Fibroblast of upper back skin (primary cell): ENCODE measurements at places on chromosomes 1 and 21.
A peak's percentile ranks its signal among the peaks of the same experiment; 100 is the strongest.

GRCh38 chr1:94562519-94563260 is 21.1 kb upstream of the F3 start:
- DNase-seq: no peak

- DNase-seq: no peak
Observed at GRCh38 chr1:227182012-227182411, 136.3 kb downstream of the CDC42BPA start.

GRCh38 chr1:155884982-155885381 is 25.6 kb downstream of the SYT11 start:
- no peak for DNase-seq

GRCh38 chr21:29334717-29335428 is 36.2 kb downstream of the BACH1 start:
- peak; percentile 64 for DNase-seq

DNA sequence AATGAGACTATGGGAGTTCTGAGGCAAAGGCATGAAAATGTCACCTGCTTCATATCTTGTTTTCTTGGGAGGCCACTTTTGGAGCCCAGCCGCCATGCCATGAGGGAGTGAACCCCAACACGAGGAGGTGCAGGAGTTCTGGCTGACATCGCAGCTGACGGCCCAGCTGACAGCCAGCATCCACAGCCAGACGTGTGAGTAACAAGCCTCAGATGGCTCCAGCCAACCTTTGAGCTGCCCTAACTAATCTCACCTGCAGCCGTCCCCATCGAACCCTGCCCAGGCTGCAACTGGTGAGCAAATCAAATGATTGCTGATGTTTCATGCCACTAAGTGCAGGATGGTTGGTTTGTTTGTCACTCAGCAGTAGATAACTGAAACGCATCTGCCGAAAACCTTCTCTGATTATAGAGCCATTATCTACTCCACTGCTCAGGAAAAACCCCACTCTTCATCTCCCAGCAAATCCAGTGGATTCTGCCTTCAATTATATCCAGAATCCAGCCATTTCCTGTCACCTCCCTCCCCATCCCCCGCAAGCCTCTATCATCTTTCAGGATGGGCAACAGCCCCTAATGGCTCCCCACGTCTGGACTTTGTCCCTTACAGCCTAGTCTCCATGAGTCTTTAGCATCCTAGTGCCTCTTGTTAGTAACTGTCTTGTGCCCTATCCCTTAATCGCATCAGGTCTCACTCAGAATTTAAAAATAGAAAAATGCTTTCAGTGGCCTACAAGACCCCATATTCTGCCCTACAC is 18.5 kb upstream of the RAB4A start:
- no peak for DNase-seq

- DNase-seq: peak; percentile 39
Observed at GRCh38 chr21:27094184-27094948, 127.5 kb upstream of the ADAMTS5 start.

DNA sequence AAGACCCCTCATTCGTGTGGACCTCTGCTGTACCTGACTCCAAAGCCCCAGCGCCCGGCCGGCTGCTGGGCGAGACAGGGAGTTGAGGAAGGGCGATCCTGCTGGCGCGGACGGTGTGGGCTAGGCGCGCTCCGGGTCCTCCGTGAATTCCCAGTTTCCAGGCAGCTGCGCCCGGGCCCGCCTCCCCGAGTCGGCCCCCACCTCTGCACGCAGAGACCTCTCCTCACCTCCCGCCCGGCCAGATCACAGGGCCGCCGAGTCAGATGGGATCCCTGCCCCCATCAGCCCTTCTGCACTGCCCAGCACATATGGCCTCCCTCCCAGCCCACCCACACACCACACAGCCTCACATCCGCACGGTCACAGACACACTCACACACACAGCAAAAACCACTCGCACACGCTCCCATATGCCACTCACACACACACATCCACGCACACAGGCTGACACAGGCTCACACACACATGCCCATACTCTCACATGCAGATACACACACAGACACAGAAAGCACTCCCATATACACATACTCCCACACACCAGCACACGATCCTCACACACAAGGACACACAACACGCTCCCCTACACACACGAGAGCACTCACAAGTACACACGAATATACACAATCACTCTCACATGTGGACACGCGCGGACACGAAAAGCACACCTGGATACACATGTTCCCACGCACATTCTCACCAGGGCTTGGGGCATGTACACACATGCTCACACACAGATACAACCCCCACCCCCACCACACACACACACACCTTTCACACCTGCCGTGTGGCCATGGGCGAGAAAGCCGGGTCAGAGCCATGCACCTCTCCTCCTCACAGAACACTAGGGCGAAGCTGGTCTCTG is 7.2 kb upstream of the GUCA2B start:
- no peak for DNase-seq

GRCh38 chr1:229810140-229810539 is 184.1 kb downstream of the URB2 start:
- DNase-seq: no peak

DNA sequence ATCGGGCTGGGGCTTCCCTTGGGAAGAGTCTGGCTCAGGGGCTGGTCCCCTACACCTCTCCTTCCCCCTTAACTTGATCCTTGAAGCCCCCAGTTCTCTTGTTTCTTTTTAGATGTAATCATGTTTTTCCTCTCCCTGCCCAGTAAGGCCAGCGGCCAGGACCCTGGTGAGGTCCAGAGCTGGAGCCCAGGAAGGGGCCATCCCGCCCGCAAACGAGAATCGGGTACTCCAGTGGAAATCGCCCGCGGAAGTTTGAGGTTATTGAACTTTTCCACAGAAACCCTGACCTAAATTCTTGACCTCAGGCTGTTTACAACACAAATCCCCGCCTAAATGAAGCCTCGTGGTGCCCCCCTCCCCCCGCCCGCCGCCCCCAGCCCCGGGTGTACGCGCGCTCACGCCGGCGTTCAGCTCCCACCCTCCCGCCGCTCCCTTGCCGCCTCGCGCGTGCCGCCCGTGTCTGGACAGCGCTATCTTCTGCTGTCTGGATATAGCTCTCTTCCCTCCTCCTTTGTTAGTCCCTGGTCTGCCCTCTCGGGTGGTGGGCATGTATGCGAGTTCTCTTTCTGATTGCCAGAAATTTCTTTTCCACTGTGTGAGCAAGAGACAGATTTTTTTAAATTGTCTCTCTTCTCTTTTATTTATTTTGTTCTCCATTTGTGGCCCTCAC is 165.9 kb upstream of the CACNA1E start:
- DNase-seq: no peak

- DNase-seq: no peak
Observed at GRCh38 chr1:109024646-109025045, 17.3 kb downstream of the WDR47 start.

GRCh38 chr1:30052178-30052577 is 671.2 kb downstream of the MATN1 start:
- no peak for DNase-seq

DNA sequence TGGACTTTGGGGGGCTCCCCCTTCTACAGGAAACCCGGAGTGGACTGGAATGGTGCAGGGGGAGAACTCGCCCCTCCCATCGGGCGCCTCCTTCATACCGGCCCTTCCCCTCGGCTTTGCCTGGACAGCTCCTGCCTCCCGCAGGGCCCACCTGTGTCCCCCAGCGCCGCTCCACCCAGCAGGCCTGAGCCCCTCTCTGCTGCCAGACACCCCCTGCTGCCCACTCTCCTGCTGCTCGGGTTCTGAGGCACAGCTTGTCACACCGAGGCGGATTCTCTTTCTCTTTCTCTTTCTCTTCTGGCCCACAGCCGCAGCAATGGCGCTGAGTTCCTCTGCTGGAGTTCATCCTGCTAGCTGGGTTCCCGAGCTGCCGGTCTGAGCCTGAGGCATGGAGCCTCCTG is at the start of gene TNFRSF14:
TNFRSF14 (plus strand) TSS at position 95 of the 401 bp plus-strand sequence; CDS start at position 389, 294 bp downstream.
- DNase-seq: no peak

DNA sequence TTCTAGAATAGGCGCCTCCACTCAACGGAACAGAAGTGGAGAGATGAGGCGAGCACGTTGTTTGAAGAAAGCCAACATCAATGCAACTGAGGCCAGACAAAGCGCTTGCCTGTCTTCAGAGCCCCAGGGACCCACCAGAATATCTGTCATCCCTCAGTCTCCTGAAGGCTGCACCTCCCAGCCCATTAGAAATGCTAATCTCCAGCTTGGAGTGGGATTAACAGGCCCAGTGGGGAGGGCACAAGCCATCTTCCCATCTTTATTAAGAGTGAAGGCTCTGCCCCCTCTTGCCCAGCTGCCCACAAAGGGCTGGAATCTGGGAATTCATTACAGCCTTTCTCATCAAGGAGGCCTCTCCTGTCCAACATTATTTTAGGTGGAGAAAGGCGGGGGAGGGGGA is 16.8 kb upstream of the CNTN2 start:
- DNase-seq: no peak

- no peak for DNase-seq
Observed at GRCh38 chr1:11471473-11471872, 7.5 kb upstream of the DISP3 start.

DNA sequence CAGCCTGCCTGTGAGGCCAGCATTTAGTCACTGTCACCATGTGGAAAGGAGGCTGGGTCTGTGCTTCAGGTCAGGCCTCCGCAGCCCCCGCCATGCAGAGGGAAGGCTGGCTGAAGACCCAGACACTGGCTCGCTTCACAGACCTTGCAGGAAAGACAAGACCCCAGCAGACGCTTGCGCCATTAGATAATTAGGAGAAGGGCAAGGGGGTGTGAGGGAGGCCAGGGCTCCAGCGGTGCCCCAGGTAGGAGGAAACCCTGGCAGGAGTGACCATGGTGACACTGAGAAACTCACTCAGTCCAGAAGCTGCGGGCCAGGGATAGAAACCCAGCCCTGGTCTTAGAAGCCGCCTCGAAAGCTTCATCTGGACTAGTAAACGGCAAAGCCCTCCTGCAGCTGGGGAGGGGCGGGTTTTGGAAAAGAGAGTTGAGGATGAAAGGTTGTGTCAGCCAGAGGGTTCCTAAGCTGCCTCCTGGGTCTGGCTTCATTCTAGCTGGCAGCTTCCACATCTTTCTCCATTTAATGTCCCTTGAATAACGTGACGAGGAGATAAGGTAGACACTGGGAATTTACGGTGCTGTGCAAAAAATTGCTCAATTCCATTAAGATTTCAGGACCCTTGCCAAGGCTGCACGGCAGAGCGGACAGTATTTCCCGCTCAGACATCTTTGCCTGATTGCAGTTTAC is 294.1 kb upstream of the VAMP3 start:
- DNase-seq: no peak

DNA sequence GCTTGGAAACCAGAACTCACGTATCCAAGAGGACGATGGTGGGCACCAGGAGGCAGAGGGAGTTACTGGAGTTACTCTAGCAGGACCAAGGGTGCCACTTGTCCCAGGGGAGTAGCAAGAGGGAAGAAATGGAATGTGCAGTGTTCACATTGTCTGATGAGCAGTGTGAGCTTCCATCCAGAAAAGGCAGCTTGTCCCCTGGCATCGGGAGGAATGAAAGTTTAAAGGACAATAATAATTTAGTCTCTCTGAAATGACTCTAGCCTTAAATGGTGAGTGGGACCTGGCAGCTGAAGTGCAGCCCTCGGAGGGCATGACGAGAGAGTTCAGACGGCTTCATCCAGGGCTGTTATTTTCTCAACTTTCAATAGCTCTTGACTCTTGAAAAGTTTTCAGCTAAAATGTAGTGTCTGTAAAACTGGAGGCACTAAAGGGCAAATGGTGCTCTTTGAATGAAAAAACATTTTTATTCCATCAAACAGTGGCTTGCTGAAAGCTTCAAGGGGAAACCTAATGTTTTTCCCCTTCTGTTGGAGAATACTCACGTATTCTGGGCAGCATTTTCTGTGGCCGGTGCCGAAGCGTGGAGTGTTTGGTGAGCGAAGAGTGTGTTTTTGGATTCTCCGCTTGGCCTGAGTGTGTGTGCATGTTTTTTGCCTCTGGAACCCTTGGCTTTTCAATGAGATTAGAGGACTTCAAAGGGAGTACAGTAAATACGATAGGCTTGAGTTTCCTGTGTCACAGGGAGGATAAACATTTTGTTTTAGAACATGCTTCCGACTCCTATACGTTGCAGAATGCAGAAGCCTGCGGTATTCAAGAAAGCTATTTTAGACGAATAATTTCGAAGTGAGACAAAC is 157.3 kb downstream of the GALNT2 start:
- no peak for DNase-seq

DNA sequence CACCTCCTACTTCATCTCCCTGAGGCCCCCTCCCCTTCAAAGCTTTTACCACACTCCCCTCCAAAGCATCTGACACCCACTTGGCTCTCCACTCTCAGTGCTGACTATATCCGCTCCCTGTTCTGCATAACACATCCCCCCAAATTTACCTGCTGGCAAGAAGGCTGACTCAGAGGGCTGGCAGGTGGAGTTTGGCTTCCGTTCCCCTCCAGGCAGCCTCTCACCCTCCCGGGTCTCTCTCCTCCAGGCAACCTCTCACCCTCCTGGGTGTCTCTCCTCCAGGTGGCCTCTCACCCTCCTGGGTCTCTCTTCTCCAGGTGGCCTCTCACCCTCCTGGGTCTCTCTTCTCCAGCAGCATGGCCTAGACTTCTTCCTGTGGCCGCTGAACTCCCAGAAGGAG is 562.1 kb downstream of the NPHP4 start:
- DNase-seq: no peak

GRCh38 chr1:211323156-211324063 is 3.2 kb upstream of the TRAF5 start:
- peak; percentile 68 for DNase-seq

- DNase-seq: peak; percentile 19
Observed at GRCh38 chr1:245365095-245366020, 210.6 kb downstream of the KIF26B start.

- peak; percentile 100 for DNase-seq
Observed at GRCh38 chr1:87956072-87956471, 627.4 kb downstream of the LMO4 start.

DNA sequence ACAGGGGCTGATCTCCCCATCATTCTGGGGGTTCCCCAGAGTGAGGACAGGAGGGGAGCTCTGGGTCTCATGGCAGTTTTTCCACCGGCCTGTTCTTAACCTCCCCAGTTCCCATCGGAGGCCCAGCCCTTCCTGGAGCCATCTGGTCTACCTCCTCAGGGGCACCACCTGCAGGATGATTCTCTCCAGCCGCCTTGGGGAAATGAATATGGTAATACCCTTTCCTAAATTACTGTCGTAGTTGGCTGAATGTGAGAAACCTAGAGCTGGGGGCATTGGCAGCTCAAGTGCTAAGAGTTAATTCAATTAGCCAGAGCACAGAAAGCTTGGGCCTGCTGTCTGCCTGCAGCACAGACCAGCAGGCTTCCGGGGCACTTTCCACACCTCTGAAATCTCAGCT is 64.9 kb downstream of the TAS1R2 start:
- no peak for DNase-seq

- DNase-seq: no peak
Observed at GRCh38 chr1:175702079-175702795, 41.2 kb downstream of the TNR start.

DNA sequence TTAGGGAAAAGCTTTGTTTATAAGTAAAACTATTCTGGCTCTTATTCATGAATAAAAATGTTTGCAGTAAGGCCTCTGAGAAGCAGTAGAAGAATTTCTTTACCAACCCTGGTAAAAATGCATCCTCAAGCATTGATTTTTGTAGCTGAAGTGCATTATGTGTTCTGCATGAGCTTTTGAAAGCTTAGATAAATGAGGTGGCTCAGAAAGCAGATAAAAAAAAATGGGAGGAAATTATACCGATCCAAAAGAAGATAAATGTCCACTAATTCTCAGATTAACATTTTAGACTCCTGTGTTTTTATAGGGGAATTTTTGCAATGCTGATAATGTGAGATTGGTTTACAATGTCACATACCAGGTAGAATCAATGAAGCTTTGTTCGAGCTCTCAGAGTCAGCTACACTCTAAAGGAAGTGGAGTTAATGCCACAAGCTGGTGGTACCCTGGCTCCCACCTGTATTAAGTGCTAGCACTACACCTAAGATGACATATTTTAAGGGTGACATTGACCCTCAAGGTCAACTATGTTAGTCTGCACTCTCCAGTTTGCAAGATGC is 85.5 kb upstream of the SELENON start:
- no peak for DNase-seq
